ENCODE measurements at places on chromosomes 5 and 9.

- no peak for DNase-seq
Observed at GRCh38 chr5:93571114-93571949, 9.7 kb downstream of the NR2F1-AS1 start.

- no peak for DNase-seq
Observed at GRCh38 chr5:94125107-94125506, 383.7 kb upstream of the POU5F2 start.

DNA sequence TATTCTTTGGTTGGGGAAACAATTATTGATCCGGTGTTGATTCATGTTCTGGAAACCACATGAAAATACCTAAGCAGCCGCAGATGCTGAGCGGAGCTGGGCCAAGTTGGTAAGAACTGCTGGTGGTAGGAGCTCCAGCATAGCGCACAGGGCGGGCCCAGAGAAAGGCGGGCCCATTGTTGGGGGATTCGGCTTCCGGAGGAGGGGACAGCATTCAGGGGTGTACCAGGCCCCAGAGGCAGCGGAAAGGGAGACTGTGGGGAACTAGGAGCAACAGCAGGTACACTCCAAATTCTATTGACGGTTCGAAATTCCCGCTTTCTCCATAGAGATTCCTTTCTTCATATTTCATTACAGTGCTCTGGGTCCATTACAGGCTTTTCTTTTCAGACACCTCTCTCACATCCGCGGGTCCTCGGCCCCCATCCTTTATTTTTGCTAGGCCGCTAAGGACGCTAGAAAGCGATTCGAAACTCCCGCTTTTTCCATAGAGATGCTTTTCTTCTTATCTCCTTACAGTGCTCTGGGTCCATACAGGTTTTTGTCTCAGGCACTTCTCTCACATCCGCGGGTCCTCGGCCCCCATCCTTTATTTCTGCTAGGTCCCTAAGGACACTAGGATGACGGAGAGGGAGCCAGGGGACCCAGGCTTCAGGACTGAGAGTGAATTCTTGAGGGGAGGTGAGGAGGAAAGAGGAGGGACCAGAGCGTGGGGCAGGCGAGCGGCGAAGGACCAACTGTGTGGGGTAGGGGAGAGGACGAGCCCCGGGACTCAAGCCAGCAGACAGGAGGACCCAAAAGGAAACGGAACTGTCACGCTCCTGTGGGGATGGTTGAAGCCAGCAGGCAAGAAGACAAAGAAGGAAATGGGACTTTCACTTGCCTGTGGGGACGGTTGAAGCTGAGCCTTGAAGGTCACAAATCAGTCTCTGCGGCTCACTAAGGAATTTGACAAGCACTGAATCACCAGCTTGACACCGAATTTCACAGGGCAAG, at the start of gene CCDC152:
CCDC152 (plus strand) TSS at position 213 of the 996 bp plus-strand sequence. CDS start 2,304 bp downstream, outside the sequence.
- DNase-seq: no peak

DNA sequence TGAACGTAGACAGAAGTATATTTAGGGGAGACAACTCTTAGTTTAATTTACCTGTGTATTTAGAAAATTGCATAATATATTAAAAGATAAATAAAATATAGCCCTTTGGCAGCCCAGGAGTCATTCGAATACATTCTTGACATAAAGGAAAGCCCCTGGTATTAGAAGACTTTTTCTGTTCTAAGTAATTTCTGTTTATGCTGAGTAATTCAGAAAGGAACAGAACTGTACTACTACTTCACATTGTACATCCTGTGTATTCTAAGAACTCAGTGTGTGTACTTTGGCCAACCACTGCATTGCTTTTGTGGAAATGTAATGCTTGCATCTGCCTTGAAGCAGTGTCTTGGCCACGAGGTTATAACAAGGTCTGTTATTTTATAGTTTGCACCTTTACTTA, 136.4 kb downstream of the KDM4C start:
- no peak for DNase-seq

GRCh38 chr5:56175488-56175887, 57.6 kb downstream of the ANKRD55 start:
- peak; percentile 70 for DNase-seq

Measured in Caki2 (cell line).